ENCODE measurements at places on chromosomes 3 and 15.
A peak's percentile ranks its signal among the peaks of the same experiment; 100 is the strongest.

- H3K27me3 ChIP-seq: no peaks in the 10 kb centered on the region
- peak; percentile 26 for DNase-seq
- H3K36me3 ChIP-seq: no peaks in the 10 kb centered on the region
- H3K4me1 ChIP-seq: peaks cover 36% of the 10 kb centered on the region
- peak overlapping the region; percentile 15 for H3K27ac ChIP-seq
Measured at GRCh38 chr3:140472306-140473020, 205.4 kb upstream of the TRIM42 start.

GRCh38 chr3:141129541-141130011, 78.4 kb downstream of the SPSB4 start:
- H3K27me3 ChIP-seq: no peaks in the 10 kb centered on the region
- no peak for DNase-seq
- peaks cover 6% of the 10 kb centered on the region for H3K4me1 ChIP-seq
- no peak overlapping the region for H3K27ac ChIP-seq

DNA sequence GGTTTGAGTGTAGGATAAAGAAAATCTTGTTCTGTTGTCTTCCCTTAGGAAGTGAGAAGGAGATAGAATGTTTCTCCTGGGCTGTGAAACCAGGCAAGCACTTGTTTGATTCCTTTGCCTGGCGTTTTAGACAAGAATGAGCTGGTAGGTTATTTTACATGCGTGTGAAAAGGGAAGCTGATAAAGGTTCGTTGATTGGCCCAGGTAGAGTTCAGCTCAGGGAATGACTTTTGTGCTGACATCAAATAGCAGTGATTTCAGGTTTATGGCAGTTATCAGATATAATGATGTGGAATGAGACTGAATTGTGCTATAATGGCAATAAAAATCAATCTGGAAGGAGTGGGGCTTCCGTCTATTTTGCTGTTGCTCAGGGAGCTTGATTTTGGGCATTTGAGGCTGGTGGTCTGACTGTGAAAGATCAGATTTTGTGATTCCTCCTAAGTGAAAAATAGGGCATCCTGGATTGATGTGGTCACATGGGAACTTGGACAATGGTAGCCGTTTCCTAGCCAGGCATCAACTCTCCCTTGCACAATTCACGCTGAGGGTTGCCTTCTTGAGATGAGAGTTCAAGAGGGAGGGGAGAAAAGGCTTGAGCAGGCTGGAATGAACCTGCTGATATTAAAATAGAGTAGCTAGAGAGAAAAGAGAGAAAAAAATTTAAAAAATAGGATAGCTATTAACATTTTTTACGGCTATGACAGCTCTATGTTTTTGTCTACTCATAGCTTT, 388.9 kb downstream of the EDEM1 start:
- H3K27ac ChIP-seq: no peak overlapping the region
- no peaks in the 10 kb centered on the region for H3K27me3 ChIP-seq
- no peak for DNase-seq
- no peaks in the 10 kb centered on the region for H3K36me3 ChIP-seq
- peaks cover 21% of the 10 kb centered on the region for H3K4me1 ChIP-seq

GRCh38 chr3:71441217-71441924, 142.2 kb downstream of the FOXP1 start:
- H3K4me3 ChIP-seq: no peak overlapping the region
- no peaks in the 10 kb centered on the region for H3K36me3 ChIP-seq
- H3K27ac ChIP-seq: no peak overlapping the region
- no peak for DNase-seq

- H3K36me3 ChIP-seq: no peaks in the 10 kb centered on the region
- peaks cover 6% of the 10 kb centered on the region for H3K4me1 ChIP-seq
- no peaks in the 10 kb centered on the region for H3K27me3 ChIP-seq
- no peak for DNase-seq
Measured at GRCh38 chr3:141129049-141129448, 77.9 kb downstream of the SPSB4 start.

DNA sequence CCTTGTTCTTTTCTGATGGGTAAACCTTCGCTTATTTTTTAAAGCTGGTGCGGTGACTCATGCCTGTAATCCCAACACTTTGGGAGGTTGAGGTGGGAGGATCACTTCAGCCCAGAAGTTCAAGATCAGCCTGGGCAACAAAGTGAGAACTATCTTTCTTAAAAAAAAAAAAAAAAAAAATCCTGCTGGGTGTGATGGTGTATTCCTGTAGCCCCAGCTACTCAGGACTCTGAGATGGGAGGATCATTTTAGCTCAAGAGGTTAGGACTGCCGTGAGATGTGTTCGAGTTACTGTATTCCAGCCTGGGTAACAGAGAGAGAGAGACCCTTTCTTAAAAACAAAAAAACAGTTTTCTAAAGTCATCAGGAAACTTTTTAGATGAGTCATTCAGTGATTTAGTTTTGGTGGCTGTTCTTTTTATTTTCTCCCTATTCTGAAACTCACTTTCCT, 37.7 kb downstream of the SLMAP start:
- DNase-seq: no peak
- no peaks in the 10 kb centered on the region for H3K4me1 ChIP-seq
- H3K4me3 ChIP-seq: no peak overlapping the region
- no peaks in the 10 kb centered on the region for H3K36me3 ChIP-seq
